ENCODE measurements at places on chromosomes 4 and X.

DNA sequence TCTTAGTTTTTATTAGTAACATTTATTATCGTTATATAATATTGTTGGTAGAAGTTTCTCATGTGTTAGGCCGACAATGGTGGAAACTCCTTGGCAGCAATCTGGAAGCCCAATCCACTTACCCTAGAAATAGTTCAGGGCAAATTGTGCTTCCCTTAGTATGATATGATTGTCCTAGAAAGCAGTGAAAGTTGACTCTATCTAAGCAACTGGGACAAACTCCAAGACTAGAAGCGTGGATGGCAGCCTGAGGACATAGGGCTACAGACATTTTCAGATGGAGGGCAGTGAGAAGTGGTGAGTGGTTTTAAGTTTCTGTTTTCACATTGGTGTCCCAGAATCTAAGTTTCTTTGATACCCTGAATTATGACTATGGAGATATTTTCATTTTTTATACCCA, 63.3 kb upstream of the TRPC3 start:
- no peak for DNase-seq

DNA sequence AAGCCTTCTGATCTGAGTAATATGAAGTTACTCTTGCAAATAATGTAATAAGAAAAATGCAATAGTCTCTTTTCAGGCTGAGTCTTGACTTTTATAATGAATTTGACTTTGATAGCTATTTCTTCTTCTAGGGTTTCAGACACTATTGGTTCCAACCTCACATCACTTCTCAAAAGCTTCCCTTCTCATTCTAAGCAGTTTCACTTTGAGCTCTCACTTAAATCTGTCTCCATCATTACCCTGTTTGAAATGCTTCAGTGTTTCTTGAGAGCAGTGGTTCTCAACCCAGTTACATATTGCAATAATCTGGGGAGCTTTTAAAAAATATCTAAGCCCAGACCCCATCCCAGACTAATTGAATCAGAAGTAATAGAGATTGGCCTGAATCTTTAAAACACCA, 40.5 kb upstream of the BMP2K start:
- no peak for DNase-seq

DNA sequence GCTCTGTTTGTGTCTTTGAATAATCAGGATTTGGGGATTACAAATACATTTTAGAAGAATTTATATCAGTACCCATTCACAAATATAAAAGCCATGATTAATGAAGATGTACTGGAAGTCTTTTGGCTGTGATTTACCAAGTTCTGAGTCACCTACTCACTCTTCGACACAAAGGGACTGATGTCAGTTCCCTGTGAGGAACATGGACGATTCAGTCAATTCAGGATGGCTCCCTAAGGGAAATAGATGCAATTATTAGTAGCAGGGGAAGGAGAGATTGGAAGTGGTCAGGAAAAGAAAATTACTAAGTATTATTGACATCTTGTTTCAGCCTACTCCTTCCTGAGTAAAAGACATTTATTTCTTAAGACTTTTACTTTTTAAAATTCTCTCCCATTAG, 550.7 kb upstream of the SLIT2 start:
- no peak for DNase-seq

DNA sequence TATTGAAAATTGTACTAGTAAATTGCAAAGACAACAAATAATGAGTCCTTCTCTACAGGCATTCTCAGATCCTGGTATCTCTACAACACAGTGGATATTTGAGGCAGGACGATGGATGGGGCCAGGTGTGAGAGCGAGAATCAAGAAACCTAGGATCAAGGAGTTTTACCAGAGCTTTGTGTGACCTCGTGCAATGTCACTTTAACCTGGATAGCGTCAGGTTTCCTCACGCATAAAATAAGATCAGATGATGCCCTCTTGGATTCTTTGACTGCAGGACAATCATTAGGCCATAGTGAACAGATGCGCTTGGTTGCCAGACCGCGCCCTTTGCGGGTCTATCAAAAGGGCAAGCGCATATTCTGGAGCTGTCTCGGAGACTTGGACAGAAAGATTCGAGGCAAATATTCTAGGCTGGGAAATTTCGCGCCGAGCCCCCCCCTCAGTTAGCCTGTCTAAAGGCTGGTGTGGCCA, 66.6 kb downstream of the FBXO8 start:
- no peak for DNase-seq

DNA sequence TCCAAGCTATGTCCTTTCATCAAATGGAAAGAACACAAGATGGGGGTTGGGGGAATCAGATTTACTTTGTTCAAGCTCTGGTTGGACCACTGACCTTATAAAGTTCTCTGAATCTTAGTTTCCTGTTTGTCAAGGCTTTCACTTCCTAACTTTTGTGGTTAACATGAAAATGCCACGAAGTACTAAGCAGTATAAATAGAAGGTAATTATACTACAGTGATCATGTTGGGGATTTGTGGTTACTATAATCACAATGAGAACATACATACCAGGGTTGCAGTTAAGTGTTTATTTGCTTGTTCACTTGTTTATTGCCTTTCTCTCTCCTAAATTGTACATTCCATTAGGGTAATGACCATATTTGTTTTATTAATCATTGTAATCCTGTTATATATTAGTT, 53.2 kb downstream of the SPRY1 start:
- DNase-seq = peak; percentile 45

DNA sequence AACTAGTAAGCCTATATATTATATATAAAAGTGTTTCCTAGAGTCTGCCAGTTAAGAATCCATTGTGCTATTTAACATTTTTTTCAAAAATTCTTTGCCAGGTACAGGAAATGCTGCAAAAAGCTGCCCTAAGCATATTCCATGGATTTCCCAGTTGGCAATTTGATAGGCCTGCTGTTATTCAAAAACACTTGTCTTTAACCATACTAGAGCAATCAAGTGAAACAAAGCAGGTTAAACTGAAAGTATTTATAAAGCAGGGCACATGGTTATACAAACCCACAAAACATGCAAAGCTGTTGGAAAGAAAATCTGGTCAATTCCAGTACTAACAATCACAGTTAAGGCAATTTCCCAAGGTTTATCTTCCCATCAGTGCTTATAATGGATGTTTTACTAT, 159.9 kb downstream of the UNC5C start:
- no peak for DNase-seq

- DNase-seq = peak; percentile 62
These were observed 4.3 kb downstream of the IL15 start for GRCh38 chr4:141640696-141641095.

DNA sequence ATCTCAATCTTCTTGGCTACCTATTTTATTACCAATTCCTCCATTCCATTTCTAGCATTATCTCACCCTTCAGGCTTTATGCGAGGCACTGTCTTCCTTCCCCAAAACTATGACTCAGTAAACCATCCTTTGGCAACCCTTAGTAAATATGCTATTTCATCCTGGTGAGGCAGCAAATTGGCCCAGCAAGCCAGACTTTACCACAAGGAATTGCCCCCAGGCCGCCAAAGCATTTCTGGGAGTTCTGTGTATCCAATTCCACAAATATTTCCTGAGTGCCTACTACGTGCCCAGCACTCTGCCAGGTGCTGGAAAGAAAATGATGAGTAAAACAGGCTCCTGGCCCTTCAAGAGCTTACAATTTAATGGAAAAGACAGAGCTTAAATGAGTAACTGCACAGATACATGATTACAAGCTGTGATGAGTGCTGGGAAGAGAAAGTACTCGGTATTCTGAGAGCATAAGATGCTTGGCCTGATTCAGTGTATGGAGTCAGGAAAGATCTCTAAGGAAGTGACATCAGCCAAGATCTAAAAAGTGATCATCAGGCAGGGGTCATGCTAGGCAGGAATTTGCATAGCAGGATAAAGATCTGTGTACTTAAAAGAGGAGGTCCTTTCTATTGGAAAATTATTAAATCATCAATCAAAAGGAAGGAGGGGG, 193.8 kb downstream of the ADAMTS3 start:
- no peak for DNase-seq

DNA sequence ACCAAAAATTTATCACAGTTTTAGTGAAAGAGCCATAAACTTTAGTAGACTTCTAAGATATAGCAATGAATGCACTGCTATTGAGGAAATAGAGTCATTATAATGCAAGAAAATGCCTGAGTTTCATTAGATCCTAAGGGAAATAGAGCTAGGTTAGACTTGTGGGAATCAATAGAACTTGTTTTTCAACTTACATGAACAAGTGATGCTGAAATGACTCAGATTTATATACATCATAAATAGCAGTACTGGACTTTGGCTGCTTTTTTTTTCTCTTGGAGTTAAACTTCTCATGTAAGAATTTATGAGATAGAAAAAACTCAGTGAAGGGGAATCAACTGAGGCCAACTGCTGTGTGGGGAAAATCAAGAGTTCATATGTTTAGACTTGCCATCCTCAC, 216.5 kb upstream of the AADAT start:
- no peak for DNase-seq

DNA sequence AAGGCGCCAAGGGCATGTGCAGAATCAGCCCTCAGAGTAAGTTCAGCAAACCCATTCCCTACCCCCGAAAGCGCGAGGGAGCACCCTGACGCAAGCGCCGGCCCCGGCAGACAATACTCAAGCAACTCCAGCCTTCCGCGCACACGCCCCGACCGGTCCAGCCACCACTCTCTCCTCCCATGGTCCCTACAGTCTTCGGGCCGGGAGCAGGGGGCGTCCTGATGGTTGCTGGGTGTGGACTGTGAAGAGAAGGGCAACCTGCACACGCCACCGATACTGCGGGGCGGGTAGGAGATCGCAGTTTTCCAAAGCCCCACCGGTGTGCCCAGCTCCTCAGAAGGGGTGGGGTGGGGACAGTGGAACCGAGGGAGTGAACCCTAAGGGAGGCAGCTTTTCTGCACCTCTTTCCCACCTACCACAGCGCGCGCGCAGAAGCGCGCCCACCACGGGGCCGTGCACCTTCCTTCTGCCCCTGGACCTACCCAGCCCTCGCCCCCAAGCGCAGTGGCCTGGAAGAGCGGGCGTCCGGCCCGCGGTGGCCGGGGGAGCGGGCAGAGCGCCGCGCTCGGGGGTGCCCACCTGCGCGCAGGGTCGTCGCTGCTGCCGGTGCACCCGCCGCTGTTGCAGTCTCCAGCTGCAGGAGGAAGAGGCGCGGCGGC, 650.2 kb upstream of the DIPK2B start:
- peak; percentile 2 for DNase-seq

- no peak for DNase-seq
These were observed 35.9 kb upstream of the PPM1K start for GRCh38 chr4:88320224-88320779.

- peak; percentile 88 for DNase-seq
These were observed 162.1 kb downstream of the SMIM20 start for GRCh38 chr4:26076000-26076587.

DNA sequence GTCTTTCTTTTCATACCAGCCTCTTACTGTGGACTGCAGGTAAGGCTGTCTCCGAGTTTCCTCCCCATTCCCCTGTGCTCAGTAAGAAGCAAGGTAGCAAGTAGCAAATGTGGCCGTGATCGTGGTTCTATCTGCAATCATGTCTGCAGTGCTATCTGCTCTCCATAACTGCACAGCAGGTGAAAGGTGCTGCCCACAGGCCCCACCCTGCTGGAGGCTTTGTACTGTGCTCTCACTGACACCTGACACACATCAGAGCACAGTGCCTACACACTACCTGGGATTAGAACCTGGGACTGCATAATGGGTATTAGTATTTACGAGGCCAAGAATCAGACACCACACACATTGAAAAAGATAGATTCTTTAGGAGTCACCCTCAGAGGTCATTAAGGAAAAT, 15.3 kb downstream of the PGRMC1 start:
- DNase-seq = no peak

GRCh38 chr4:15001248-15001868, 923 bp upstream of the CPEB2 start:
- peak; percentile 91 for DNase-seq

DNA sequence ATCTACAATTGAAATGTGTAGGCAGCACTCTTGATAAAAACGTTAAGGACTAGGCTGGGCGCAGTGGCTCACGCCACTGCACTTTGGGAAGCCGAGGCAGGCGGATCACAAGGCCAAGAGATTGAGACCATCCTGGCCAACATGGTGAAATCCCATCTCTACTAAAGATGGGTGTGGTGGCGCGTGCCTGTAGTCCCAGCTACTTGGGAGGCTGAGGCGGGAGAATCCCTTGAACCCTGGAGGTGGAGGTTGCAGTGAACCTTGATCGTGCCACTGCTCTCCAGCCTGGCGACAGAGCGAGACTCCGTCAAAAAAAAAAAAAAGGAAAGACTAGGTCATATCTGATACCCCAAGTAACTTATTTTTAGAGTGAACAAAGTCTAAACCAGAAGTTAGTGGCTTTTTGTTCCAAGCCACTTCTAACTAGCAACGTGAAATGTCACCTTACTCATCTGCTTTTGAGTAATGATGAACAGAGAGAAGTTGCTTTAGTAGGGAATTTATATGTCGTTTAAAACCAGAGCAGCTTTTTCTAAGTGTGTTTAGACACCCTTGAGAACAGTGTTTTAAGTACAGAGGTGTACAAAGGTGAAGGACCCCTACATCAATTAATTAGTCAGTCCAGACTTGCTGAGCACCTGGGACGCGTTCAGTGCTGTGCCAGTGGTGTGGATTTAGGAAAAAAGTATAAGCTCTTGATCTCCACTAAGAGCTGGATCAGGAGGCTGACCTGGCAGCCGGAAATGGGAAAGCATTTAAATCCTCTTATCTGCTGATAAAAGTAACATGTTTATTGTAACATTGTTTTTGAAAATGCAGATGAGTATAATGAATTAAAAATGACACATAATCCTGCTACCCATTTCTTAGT, 23.5 kb downstream of the SPRY1 start:
- DNase-seq = no peak

DNA sequence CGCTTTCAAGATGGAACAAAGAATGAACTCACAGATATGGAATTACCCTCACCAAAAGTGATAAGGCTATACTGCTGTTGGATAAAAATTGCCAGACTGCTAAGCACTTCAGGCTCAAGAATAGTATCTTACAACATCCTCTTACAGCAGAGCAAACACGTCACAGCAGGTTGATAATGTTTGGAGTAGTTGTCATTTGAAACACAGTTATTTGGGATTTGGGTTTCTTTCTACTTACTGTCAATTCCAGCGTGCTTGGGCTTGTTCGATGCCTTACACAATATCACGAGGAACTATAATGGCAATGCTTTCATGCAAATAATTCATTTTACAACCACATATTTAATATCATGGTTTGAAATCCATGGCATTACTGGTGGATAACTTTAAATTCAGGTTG, 1223.7 kb upstream of the AGA start:
- no peak for DNase-seq

GRCh38 chr4:78288327-78288726, 231.2 kb downstream of the FRAS1 start:
- DNase-seq = no peak

- no peak for DNase-seq
These were observed 60.3 kb downstream of the EGF start for GRCh38 chr4:109972786-109973528.

Measured in inflammatory macrophage treated with lipopolysaccharide for 1 hour (primary cell).